ENCODE measurements at places on chromosomes 3 and 15.

GRCh38 chr15:40379853-40380252 is 2.7 kb upstream of the KNSTRN start:
- no peak for DNase-seq

- no peak for DNase-seq
Measured at GRCh38 chr3:43086460-43087165, 19.3 kb downstream of the POMGNT2 start.

GRCh38 chr15:38061856-38062649 is 127.6 kb downstream of the TMCO5A start:
- DNase-seq = no peak

GRCh38 chr15:88613074-88613944 is 7.8 kb upstream of the AEN start:
- DNase-seq = no peak

GRCh38 chr15:79653533-79653932 is 221.4 kb downstream of the MINAR1 start:
- DNase-seq = no peak

DNA sequence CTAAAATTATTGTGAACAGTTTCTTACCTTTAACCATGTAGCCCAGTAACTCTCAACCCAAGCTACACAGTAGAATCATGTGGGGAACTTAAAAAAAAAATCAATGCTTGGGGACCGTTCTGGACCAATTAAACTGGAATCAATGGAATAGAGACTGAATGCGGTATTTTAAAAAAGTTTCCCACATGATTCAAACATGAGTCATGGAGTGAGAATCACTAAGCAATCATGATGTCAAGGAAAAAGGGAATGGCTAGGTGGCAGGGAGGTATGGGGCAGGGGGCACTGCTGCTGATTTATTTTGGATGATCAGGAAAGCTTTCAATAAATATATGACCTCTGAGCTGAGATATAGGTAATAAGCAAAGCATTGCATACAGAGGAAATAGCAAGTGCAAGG is 250.5 kb upstream of the RORA start:
- DNase-seq = no peak

DNA sequence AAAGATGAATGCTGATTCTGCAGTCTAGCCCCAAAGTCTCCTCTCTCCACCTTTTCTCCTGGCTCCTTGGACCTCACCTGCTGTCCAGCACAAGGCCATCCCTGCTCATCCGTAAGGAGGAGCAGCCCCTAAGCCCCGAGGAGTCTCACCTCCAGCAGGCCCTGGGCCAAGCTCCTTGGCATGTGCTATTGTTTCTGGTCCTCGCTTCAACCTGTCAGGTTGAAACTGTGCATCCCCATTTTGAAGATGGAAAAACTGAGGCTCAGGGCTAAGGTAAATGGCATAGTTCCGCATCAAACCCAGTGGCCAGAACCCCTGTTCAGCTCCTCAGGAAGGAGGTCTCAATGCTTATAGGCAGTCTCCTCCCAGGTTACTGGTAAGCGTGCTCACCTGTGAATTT is 26.1 kb downstream of the CHDH start:
- DNase-seq = no peak

GRCh38 chr3:13229273-13229949 is 156.2 kb upstream of the IQSEC1 start:
- no peak for DNase-seq

- no peak for DNase-seq
Measured at GRCh38 chr15:96586901-96587300, 256.4 kb downstream of the NR2F2 start.

GRCh38 chr3:56855856-56856512 is 54.2 kb upstream of the ARHGEF3 start:
- DNase-seq = peak; percentile 25

DNA sequence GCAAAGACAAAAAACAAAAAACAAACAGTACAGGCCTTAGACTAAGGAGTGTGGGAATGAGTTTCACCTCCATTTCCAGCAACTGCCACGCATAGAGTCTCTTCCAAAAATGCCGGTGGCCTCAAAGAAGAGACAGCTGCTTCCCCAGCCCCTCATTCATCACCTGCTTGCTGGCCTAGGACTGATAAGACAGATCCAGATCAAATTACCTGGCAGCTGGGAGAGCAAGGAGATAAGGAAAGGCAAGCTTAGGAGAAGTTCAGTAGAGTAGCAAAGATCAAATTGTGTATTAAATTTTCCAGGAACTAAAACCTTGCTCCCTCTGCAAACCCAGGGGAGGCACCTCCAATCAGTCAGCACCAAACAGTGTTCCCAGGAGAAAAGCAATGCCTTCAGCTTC is 325.8 kb upstream of the CTNNB1 start:
- no peak for DNase-seq

GRCh38 chr3:99925584-99926230 is 108.0 kb downstream of the CMSS1 start:
- no peak for DNase-seq

GRCh38 chr15:73959012-73959581 is 32.8 kb downstream of the LOXL1 start:
- no peak for DNase-seq

DNA sequence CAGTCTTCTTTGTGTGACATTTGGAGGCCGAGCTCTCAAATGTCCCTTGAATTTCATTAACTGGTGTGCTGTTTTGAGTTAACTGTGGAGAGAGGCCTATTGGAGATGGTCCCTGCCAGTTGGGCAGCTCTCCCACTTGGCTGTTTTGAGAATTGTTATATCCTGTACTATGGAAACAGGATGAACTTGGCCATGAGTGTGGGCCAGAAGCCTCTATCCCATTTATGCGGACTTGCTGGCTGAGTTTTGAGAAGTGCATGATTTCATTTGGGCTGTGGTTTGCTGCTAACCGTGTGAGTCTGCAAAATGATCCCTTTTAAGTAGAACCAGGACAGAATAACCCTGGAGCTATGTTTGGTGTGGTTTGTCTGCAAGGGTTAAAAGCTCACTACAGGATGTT is 366.0 kb downstream of the PTPRG start:
- no peak for DNase-seq

DNA sequence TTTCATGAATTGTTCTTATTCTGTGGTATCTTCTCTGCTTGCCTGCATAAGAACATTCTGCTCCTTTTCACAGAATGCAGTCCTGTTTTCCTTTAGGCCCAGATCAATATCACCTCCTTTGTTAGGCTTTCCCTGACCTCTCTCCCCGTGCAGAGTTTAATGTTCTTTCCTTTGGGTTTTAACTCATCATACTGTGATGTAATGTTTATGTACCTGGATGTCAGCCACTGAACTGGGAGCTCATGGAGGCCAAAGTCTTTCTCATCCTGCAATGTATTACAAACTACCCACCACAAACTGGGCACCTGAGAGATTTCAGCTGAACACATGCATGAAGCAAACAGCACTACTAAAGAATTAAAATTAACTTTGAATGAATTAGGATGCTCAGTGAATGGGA is 192.8 kb upstream of the RORA start:
- no peak for DNase-seq

- DNase-seq = no peak
Measured at GRCh38 chr3:186093271-186093900, 15.5 kb downstream of the ETV5 start.

- DNase-seq = peak; percentile 32
Measured at GRCh38 chr3:172595664-172596393, 72.6 kb upstream of the TNFSF10 start.

DNA sequence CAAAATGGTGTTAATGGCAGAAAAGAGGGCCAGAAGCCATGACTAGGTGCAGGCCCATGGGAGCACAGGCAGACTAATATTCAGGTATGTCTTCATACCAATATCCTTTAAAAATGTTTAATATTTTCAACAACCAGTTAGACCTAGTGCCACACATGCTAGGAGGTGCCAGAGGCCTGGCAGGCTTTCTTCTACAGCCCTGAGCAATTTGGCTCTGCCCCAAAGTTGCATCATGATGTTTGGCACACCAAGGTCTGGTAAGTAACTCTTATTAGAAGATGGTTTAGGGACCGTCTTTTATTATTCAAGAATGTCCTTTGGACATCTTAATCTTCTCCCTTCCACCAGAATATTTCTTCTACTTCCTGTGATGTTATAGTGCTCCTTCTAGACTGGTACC is 34.8 kb downstream of the MITF start:
- DNase-seq = no peak

DNA sequence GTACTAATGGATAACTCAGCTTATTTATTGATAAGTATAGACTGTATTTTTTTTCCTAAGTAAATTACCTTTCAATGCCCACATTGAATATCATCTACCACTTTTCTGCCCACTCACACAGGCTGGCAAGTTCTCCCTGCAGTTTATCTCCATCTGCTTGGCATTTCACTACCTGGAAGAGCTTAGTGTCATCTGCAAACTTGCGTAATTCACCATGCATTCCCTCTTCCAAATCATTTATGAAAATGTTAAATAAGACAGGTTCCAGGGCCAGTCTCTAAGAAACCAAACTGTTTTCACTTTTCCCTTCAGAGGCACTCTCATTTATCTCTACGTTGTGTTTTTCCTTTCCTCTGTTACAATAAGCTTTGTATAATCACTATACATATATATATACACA is 1076.6 kb downstream of the IGSF11 start:
- DNase-seq = no peak

DNA sequence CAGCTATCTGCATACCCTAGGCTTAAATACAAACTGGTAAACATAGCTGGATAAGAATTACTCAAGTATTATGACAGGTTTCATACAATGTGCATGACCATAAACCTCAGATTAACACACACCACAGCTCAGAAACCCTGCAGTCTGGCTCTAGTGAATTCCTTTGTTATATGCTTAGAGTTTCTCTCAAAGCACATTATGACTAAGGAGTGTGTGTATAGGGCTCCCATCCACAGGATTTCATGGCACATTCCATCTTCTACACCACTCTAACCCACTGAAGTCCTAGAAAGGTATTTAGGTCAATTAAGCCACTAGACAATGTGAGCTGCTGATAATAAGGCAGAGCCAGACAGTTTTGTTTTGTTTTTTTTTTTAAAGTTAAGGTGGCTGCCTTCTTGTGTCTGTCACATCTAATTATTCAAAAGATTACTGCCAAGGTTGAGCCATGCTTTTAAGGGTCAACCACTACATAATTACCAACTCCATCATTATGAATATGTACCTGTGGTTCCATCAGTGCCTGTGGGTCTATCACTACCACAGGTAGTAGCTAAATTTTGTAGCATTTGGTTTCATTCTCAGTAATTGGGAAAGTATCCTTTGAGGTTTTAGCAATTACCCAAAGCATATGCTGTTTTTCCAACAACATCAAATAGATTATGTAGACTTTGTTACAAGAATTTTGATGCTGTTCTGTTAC is 107.0 kb downstream of the ALCAM start:
- no peak for DNase-seq

- no peak for DNase-seq
Measured at GRCh38 chr15:89704411-89704810, 13.8 kb downstream of the WDR93 start.

- DNase-seq = no peak
Measured at GRCh38 chr15:34782901-34783300, 12.4 kb downstream of the ACTC1 start.

DNA sequence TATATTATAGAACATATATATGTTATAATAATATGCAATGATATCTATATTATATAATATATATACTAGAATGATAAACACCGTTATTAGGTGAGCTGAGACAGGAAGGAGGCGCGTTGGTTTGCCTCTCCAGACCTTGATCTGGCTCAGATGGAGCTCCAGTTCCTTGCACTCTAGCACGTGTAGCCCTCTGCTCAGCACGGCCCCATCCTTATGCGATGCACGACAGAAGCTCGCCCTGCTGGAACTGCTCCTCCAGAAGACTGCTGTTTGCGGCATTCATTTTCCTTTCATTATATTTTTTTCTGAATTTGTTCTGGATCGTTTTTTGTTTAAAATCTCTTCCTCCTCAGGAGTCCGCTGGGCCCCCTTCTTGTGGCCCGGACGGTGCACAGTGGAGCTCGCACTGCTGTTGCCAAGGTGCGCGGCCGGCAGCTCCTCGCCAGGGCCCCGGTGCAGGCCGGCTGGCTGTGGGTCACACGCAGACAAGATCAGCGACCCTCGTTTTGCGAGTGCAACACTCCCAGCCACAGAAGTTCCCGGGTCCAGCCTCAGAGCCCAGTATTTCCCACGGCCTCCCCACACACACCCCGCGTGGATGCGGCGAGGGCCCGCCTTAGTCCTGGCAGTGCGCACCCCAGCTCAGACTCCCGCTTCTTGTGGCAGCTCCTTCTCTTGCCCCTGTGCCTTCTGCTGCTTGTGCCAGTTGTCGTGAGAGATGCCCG is 112.2 kb downstream of the CHL1 start:
- no peak for DNase-seq

GRCh38 chr15:39438260-39438659 is 142.6 kb upstream of the THBS1 start:
- no peak for DNase-seq

DNA sequence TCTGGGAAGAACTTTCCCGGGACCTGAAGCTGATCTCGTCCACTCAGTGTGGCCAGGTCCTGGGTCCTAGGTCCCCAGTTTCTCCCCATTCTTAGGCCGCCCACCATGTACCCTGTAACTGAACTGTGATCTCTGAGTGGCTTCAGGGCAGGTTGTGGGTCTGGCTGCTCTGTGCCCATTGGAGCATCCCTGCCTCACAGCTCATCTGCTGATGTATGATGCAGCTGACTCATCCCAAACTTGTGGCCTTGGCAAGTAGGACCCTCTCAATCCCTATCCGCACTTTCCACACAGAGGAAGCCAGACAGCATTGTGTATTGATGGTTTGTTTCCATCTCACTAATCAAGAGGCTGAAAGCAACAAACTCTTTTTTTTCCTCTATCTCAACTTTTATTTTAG is 69.1 kb upstream of the XCR1 start:
- no peak for DNase-seq

- no peak for DNase-seq
Measured at GRCh38 chr3:155676252-155676981, 68.5 kb downstream of the PLCH1 start.

GRCh38 chr15:51077221-51078153 is 17.2 kb downstream of the TNFAIP8L3 start:
- DNase-seq = peak; percentile 76

DNA sequence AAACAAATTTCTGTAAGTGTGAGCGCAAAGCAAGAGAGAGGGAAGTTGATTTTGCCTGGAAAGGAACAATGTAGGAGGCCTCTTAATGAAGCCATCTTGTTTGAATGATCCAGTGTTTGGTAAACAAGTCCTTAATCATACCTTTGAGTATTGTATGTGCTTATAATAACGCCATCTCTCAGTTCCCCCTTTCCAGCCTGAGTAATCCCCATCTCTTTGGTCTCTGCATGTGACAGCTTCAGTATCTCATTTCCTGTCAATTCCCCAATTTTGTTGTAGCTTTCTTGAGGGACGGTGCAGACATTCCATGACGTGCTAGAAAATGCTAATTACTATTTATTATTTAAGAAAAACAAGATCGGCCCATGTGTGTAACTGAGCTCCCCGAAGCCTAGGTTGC is 349.3 kb upstream of the NR2F2 start:
- DNase-seq = no peak

Measured in activated naive CD8-positive, alpha-beta T cell treated with anti-CD3 and anti-CD28 coated beads for 36 hours (primary cell).